KBM-7 (cell line): ENCODE measurements at places on chromosomes 5 and 9.
A peak's percentile ranks its signal among the peaks of the same experiment; 100 is the strongest.

GRCh38 chr5:151086905-151087360 is 6.1 kb upstream of the TNIP1 start:
- DNase-seq = no peak

DNA sequence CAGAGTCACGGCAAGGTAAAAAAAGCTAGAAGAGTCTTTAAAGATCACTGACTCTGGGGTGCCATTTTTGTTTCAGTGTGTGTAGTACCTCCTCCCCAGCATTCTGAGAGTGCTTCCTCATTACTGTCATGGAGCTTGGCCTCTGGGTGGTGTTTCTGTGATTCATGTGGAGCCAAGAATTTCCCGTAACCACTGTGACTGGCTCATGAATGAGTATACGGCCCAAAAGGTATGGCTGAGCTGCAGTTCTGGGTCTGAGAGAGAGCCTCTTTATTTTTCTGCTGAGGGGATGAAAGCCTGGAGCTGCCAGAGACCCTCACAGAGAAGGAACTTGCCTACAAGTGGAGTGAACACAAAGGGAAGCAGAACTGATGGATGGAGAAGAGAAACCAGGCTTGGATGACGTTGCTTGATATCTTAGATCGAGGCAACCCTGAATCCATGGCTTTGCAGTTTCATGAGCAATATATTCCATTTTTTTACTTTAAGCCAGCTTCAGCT is 85.6 kb downstream of the PTTG1 start:
- DNase-seq = peak; percentile 46

- no peak for DNase-seq
These were observed 126.9 kb upstream of the ANKRD55 start for GRCh38 chr5:56359809-56360685.

- DNase-seq = no peak
These were observed 102.7 kb downstream of the ADAMTS12 start for GRCh38 chr5:33788922-33789566.

GRCh38 chr5:145968970-145969713 is 32.8 kb downstream of the SH3RF2 start:
- no peak for DNase-seq

DNA sequence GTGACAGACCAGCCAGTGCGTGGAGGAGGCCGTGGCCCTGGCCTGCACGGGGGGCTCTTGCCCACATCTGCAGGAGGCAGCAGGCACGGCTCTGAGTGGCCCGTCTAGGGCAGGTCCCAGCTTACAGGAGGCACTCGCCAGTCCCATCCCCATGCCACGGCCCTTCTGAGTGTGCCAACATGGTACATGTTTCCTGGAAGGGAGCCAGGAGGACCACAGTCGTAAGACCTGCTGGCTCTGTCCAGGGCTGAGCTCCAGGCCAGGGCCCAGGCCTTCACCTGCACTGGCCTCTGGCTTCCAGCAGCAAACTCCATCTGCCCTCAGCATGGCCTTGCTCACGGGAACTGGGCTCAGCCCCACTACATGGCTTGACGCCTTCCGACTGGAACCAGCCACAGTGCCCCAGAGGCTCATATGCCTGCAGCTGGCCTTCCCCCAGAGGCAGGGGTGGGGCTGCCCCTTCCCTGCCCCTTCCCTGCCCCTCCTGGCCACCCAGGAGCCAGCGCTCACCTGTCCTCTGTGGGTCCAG is 3.8 kb downstream of the NKD2 start:
- DNase-seq = no peak

- DNase-seq = no peak
These were observed 67.5 kb upstream of the IRX2 start for GRCh38 chr5:2818936-2819335.

GRCh38 chr5:137595396-137596079 is 96.4 kb upstream of the SPOCK1 start:
- DNase-seq = no peak

DNA sequence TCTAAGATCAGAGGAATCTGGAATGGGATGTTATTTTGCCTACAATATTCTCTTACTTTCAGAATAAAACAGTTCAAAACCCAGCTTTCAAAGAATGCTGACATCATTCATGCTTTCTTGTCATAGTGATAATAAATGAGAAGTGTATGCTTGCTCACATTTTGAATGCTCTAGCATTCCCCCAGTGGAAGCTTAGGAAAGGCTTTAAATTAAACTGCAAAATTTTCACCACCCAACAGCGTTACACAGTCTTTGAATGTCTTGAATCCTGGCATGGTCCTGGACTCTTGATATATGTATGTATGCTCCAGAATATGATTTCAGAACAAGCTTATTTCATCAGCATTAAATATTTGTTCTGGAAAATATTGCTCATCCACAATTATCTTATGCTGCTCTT is 964.3 kb upstream of the NUDT12 start:
- DNase-seq = no peak

- DNase-seq = no peak
These were observed 54.3 kb upstream of the TXNDC8 start for GRCh38 chr9:110391826-110392485.

DNA sequence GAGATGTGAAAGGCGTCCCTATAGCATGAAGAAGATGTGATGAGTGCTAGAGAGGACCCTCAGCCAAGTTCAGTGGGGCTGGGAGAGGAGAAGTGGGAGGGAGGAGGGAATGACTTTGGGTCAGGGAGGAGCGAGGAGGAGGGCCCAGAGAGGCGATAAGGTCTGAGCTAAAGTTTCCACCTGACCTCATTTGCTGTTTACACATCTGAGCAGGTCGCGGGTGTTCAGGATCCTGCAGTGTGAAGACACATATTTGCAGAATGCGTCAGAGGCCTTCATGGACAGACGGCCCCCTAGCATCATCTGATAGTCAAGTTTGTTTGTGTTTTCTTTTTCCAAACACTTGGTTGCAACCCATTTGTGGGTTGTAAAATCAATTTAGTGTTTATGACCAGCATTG is 18.9 kb upstream of the IGFBPL1 start:
- DNase-seq = no peak

- no peak for DNase-seq
These were observed 6.4 kb upstream of the ARL14EPL start for GRCh38 chr5:116025866-116026265.

- no peak for DNase-seq
These were observed 45.3 kb upstream of the ISOC1 start for GRCh38 chr5:129049126-129049799.

DNA sequence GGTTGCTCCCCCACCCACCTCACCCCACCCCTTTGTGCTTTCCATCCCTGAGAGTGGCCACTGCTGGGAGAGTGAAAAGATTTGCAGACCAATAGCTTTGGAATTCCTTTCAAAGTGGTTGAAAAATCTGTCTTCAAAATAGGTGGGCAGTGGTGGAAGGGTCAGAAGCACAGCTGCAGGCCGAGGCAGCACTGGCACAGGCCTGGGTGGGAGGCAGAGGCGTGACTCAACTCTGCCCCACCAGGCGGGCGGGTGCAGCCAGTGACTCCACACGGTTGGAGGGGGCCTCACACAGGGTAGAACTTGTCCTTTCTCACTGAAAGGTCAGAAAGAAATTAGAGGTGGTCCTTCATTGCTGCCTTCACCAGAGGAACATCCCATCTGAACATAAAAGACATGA is 214.9 kb upstream of the TBCA start:
- no peak for DNase-seq

DNA sequence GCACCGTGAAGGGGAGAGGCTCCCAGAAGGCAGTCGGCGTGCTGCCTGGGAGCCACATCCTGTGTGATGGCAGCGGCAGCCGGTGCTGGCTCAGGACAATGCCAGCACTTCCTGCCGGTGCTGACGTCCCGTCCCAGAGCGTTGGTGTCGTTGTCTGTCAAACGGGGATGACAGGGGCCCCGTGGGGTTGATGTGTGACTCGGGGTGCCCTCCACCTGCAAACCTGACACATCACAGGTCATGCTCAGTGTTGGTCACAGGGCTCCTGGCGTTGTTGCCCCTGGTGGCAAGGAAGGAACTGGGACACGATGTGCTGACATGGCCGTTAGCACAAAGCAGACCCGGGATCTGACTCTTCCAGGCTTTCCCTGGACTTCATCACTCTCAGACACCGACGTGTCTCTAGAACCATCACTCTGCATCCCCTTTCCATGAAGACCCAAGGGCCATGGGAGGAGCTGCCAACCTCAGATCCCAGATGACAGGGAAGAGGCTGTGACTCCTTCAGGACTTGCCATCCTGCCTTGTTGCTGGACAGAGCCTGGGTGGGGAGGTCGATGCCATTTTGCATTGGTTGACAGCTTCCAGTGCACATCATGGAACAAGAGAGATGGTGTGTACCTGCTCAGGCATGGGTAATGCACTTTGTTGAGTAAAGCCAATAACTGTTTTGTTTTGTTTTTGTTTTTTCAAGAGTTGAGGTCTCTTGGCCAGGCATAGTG is 21.5 kb downstream of the PLPP7 start:
- peak; percentile 18 for DNase-seq

- no peak for DNase-seq
These were observed 52.2 kb upstream of the TUT7 start for GRCh38 chr9:86406366-86406765.

DNA sequence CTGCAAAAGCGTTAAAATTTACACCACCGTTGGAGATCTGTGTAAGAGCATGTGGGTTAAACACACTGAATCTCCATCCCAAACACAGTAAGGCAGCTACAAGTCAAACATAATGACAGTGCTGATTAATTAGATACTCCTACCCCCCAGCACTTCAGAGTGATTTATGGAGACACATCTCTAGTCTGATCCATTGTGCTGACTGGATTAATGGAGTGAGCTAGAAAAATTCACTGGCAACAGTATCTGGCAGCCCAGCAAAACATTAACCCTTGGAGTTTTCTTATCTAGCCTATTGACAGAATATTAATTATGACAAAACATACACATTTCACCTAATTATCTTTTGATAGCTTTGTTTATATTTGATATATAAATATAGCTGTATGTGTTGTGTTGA is 188.6 kb upstream of the ISL1 start:
- DNase-seq = no peak

DNA sequence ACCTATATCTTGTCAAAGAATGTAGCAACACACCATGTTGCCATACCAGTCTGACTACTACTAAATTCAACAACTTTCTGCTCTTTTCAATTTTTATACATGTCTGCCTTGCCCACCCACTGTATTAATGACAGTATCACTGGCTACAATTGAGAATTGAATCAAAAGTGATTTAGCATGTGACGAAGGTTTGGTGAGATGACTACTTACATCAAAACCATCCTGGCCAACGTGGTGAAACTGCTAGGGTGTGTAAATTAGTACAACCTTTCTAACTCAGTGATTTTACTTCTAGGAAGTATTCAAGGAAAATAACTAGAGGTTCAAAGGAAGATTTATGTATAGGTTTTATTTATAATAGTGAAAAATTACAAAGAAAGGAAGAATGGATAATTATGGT is 109.8 kb downstream of the UNC13B start:
- no peak for DNase-seq

GRCh38 chr9:127112056-127112455 is 10.4 kb downstream of the ANGPTL2 start:
- DNase-seq = no peak

GRCh38 chr9:121764371-121764730 is 112.9 kb downstream of the DAB2IP start:
- DNase-seq = no peak

- no peak for DNase-seq
These were observed 20.3 kb downstream of the ZDHHC11B start for GRCh38 chr5:763998-764781.

DNA sequence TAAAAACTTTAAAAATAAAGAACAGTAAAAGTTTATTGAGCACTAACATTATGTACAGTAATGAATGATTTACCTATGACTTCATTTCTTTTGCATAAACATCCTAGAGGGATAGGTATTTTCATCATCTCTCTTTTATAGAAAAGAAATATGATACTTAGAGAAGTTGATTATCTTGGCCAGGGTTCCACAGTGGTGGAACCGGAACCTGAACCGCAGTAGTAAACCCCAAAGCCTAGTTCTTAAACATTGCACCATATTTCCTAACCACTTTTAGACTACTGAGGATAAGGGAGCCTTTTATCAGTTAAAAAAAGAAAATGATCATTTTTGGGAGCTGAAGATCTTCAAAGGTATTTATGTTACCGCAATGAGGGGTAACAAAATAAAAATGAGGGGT is 205.7 kb upstream of the SGCD start:
- no peak for DNase-seq

GRCh38 chr5:32421075-32421474 is 23.5 kb downstream of the ZFR start:
- DNase-seq = no peak

DNA sequence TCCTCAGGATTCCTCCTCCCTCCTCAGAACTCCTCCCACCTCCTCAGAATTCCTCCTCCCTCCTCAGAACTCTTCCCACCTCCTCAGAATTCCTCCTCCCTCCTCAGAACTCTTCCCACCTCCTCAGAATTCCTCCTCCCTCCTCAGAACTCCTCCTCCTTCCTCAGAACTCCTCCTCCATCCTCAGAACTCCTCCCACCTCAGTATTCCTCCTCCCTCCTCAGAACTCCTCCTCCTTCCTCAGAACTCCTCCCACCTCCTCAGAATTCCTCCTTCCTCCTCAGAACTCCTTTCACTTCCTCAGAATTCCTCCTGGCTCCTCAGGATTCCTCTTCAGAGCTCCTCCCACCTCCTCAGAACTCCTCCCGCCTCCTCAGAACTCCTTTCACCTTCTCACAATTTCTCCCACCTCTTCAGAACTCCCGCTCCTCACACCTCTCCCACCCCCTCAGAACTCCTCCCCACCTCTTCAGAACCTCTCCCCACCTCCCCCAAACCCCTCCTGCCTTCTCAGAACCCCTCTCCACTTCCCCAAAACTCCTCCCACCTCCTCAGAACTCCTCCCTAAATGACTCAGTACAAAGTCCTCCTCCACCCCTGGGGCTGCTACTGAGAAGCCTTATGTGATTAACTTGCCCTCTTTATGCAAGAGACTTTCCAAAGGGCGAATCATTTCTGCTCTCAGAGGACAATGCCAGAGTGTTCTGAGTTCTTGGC is 23.2 kb downstream of the SLC46A2 start:
- DNase-seq = peak; percentile 66

GRCh38 chr5:34817558-34818351 is 21.2 kb upstream of the TTC23L start:
- no peak for DNase-seq

DNA sequence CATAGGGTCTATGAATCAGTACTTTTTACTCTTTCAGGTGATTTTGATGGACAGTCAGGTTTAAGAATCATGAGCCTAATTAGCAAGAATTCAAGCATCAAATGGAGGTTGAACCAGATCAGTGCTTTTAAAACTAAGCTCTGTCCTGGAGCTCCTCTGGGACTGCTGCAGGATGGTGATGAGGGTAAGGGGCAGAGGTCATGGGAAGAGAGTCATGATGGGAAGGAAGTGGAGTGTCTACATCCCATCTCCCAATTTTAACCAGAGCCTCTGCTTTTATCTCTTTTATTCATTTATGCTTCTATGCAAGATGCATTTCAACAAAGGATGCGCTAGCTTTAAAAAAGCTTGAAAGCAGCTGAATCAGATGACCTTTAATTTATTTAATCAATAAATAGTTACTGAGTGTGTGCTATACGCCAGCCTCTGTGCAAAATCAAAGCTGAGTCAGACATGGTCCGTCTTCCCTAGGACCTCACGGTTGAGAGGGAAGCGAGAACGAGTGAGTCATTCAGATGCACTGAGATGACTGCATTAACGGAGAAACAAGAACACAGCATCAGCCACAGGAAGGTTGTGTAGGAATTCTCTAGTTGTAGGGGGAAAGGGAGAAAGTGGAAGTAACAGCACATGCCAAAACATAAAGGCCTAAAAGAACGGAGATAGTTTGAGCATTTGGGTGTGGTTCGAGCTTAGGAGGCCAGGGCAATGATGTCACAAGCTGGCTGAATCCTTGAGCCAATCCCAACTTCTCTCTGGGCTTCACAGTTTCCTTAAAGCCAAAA is 441.6 kb upstream of the BRINP1 start:
- DNase-seq = no peak
